Activated gamma-delta T cell treated with Interleukin-2 at 50 U/mL for 16 hours (primary cell): ENCODE measurements at places on chromosomes 1 and 21.

- no peak for DNase-seq
Observed at GRCh38 chr1:143735764-143736461, 235.9 kb downstream of the FAM72C start.

GRCh38 chr1:195806060-195806459 is 802.2 kb downstream of the KCNT2 start:
- DNase-seq, result no peak

GRCh38 chr1:3359756-3360440 is 94.6 kb upstream of the ARHGEF16 start:
- no peak for DNase-seq

- DNase-seq, result no peak
Observed at GRCh38 chr1:46582972-46583371, 21.1 kb downstream of the MKNK1 start.

DNA sequence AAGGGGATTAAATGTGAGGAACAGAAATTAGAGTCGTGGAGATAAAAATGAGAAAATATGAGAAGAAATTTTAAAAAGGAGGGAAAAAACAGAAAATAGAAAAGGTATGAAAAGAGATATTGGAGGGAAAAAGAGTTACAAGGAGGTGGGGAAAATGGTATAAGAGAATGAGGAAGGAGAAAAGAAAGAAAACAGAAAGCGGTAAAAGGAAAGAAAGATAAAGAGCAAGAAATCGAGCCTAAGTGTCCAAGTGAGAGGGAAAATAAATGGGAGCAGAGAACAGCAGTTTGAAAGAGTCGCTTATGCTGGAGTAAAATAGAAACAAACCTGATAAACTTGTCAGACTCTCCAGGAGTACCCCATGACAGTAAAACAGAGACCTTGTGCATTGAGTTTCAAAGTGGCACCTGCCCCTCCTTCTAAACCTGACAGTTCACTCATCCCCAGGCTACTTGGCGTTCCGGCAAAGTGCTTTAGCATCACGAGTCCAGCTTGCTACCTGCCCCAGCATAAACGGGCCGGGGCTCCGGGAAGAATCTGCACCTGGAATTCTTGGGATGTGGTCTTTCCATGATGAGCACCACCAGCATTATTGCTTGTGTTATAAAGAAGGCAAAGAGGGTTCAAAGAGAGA is 585 bp downstream of the NEGR1 start:
- DNase-seq, result no peak

- DNase-seq, result no peak
Observed at GRCh38 chr1:69766431-69767180, 198.9 kb downstream of the LRRC7 start.

DNA sequence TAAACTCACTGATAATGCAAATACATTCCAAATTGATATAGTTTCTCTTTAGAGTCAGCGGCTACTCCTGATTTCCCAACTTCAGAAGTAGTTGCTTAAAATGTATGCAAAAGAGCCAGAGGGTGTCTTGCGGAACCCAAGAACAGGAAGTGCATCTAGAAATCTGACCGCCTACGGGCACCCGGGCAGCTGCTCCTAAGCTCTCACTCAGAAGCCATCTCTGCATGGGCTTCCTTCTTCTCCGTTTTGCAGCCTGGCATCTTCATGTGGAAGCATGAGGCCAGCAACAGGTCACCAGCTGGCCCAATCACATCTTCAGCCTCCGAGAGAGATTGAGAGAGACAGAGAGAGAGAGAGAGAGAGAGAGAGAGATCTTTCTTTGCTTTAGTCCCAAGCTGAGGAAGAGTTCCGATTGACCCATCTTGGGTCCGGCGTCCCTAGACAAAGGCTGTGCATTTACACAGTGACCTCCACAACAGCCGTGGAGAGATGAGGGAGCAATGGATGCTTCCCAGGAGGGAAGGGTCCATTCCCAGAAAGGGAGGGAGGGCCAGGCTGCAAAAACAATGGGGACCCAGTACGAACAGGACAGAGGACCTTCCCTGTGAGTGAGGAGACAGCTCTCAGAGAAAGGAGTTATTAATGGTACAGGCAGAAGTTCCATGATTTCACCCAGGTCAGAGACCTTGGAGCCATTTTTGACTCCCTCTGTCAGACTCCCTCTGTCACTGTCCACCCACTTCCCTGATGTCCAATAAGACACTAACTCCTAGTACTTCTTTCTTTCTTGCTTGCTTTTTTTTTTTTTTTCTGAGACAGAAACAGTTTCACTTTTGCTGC is 28.2 kb upstream of the SLC30A1 start:
- DNase-seq, result no peak

DNA sequence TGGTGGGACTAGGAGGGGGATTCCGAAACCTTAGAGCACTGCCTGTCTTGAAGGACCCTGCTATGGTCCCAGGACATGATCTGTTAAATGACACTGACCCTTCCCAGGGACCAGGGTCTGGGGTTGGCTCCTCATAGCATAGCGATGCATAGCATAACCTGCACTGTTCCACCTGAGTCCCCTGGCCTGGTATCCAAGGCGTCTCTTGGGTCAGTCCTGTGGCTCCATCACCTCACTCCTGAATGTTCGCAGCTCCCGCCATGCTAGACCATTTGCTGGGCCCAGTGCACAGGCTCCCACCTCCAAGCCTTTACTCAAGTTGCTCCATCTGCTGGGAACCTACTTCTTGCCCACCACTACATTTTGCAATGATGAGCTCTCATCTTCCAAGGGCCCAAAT is 39.0 kb upstream of the MAGOH start:
- no peak for DNase-seq

- no peak for DNase-seq
Observed at GRCh38 chr1:230836793-230837192, 31.5 kb downstream of the C1orf198 start.

GRCh38 chr1:247113094-247113497 is 8.9 kb upstream of the ZNF669 start:
- DNase-seq, result no peak

DNA sequence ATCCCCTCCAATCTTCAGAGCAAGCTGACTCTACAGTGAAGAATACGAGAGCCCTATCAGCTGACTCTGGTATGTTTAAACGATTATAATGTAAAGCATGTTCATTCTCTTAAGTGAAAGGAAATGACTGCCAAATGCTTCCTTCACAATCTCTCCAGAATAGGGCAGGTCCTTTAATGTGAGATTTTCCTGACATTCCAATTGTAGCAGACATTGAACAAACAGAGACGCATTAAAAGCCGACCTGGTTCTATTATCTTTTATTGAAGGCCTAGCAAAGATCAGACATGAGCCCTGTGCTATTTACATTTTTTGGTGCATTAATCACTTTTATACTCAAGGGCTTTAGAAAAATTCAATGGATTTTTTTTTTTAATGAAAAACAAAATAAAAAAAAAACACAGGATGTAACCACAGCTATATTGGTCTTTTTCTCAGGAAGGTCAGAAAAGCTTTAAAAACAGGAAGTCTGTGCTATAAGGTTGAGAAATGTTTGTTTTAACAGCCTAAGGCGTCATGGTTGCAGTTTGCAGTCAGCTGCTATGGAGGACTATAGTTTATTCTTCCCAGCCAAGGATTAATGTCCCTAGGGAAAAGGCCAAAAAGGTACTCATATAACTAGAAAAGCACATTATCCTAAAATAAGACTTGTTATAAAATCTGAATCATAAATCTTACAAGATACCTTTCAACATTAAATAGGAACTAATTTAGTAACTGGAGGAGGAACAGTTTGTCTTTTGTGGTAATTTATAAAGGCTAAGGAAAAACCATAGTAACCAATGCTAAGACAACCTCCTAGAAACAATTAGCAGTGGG is 104.8 kb downstream of the RERE start:
- DNase-seq, result no peak

- peak; percentile 88 for DNase-seq
Observed at GRCh38 chr1:227542153-227543120, 20.9 kb upstream of the ZNF678 start.

DNA sequence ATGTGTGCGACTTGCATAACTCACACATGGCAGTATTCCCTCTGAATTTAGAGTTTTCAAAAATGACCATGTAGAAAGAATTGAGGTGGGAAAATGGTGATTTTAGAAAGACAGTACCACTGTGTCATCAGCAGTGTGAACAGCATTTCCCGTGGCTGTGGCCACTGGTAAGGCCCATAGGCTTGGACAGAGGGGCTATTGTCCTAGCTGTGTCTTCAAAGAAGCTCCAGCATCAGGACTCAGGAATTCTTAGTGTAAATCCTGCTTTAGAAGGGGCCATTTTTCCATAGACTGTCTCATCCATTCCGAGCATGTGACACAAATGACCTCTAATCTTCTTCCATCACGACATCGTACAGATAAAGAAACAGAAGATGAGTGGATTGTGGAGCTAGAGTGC is 119.3 kb upstream of the BACE2 start:
- no peak for DNase-seq

DNA sequence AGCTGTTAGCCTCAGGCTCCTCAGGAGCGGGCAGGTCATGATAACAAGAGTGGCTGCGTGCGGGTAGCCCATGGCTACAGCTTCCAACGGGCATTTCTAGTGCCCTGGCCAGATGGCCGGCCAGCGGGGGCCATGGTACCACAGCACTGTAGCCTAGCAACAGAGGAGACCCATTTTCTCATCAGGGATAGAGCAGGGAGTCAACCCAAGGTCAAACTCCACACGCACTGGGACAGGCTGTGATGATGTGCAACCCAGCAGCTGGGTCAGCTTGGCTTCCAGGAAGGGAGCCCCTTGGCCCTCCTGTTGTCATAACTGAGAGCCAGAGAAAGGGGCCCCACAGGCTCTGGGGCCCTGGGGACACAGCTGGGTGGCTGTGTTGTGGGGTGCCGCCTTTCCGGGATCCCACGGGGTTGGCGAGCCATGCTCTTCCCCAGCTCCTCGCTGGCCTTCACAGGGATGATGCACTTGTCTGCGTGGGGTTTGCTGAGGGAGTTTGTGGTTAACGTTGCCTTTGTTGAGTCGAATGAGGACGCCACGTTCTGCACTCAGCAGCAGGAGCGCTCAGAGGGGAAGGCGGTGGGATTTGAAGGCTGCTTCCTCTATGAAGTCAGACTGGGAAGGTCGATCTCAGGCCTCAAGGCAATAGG is 46.3 kb downstream of the COL18A1 start:
- no peak for DNase-seq

DNA sequence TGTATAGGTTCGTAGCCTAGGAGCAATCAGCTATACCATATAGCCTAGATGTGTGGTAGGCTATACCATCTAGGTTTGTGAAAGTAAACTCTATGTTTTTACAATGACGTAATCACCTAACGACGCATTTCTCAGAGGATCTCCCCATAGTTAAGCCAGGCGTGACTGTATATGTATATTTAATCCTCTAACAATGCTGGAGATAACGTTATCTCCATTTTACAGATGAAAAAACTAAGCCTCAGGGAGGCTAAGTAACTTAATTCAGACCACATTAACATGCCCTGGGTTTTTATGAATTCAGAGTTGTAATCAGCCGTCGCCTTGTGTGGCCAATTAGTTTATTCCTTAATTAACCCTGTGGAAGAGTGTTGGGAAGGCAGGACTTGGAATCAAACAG is 107.7 kb upstream of the PLXNA2 start:
- no peak for DNase-seq

- DNase-seq, result no peak
Observed at GRCh38 chr1:168379104-168379860, 98.6 kb downstream of the TBX19 start.

GRCh38 chr1:111832521-111833155 is 76.9 kb downstream of the DDX20 start:
- no peak for DNase-seq

DNA sequence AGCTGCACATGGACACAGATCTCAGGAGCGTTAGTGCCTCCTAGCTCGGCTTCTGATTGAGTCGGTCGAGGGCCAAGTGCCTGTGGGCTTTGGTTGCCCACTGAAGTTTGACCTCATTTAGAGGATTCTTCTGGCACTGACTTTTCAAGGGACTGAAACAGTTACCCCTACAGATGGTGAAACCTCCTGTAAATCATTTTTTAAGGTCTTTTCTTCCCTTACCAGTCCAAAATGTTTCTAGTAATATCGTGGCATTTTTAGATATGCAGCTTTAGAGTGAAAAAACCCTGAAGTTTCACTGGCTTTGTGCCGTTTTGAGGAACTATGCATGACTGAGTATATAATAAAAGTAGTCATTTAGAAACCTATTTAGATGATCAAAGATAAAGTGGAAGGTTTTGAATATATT is 34.7 kb upstream of the L1TD1 start:
- no peak for DNase-seq

DNA sequence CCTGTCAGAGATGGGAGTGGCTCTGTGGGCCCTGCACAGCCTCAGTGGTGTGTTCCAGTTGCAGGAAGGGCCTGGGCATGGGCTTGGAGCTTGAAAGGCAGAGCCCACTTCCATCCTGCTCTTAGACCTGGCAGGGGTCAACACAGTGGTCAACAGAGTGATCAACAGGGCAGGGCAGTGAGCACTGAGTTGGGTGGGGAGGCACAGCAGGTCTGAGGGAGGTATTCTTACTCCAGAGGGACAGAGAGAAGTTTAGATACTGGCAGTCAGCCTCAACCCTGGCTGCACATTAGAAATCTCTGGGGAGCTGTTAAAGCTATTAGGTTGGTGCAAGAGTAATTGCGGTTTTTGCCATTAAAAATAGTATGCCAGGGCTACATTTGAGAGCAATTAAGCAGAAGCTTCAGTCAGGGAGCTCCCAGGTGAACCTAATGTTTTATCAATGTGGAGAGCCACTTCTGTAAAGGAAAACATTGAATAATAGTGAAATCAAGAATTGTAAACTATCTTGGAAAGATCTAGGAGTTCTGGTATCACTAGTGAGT is 37.7 kb downstream of the SH3BGR start:
- DNase-seq, result no peak

DNA sequence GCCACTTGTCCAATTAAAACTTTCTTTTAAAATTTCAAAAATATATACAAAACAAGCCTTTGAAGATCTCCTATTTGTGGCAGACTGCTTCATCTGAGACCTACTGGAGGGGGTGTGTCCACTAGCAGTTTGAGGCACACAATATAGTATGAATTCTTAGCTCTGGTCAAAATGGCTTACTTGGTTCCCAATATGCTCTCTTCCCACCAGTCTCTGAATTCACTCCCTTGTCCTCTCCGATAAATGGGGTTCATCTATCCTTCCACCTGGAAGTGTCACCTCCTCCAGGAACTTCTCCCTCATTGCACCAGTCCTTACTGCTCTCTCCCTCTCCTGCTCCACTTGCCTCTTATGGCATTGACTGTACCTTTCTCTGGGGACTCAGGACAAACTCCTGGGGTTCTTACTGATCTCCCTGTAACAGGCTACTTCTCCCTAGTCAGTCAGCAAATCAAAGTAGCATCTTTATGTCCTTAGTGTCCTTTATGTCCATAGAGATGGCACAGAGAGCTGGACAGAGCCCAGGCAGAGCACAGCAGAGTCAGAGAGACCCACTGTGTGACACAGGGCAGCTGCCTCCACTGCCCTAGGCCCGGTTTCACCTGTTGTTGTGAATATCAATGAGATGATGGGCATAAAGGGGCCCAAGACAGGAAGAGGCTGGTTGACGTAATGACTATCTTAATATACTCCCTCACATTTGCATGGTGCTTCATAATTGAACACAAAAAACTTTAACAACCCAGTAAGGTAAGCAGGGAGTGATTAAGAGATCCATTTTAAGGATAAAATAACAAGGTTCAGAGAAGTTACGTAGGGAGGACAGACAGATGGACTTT is 3.6 kb downstream of the ASAP3 start:
- DNase-seq, result no peak

GRCh38 chr21:39055167-39055767 is 128.0 kb downstream of the PSMG1 start:
- DNase-seq, result no peak
